Fibroblast of pulmonary artery (primary cell): ENCODE measurements at places on chromosomes 11 and 22.

GRCh38 chr22:37995460-37995859 lies 11.1 kb upstream of the SOX10 start:
- DNase-seq: no peak

GRCh38 chr11:95714843-95715776 lies 74.5 kb downstream of the FAM76B start:
- DNase-seq: no peak

DNA sequence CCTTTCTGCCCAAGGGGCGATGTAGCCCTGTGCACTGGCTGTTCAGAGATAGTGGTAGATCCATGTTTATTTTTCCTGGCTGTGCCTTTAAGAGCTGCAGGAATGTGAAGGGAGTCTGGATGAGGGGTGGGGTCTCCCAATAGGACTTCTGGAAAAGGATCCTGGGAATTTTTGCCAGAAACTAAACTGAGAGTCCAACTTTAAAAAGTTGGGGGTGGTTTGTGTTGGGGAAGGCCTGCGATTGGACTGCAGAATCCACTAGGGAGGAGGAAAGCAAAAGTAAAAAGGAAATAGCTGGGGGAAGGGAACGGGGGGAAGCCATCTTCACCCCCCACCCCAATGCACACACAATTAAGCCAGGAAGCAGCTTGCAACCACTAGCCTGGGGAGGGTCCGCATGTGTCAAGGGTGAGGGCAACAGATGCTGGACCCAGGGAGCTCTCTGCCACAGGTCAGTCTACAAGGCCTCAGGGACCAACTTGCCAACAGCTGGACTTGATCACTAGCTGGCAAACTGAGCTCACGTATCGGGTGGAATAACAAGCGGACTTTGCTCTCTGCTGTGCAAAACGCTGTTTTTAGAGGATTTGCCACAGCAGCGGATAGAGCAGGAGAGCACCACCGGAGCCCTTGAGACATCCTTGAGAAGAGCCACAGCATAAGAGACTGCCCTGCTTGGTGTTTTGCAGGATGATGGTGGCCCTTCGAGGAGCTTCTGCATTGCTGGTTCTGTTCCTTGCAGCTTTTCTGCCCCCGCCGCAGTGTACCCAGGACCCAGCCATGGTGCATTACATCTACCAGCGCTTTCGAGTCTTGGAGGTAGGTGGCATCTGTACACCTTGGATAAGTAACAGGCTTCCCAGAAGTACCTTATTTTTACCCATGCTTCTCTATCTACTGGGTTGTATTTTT lies at the start of gene OLFML1:
Gene OLFML1, plus strand, starts transcription at position 321 of the 912 bp plus-strand sequence. Its CDS starts 370 bp downstream, at position 691.
- DNase-seq: no peak

DNA sequence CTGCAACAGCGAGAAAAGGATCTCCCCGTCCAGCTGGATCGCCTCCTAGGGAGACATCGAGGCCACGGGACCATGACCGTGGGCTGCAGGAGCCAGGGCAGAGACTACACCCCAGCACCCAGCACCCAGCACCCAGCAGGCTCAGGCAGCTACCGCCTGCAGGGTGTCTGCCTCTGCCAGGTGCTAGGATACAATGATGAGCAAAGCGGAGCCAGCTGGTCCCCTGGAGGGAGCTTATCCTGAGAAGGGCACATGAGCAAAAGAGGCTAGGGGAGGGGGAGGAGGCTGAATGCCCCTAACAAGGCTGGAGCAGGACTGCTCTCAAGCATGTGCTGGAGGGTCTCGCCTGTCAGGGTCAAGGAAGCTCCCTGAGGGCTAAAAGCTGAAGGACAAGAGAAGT lies 4.8 kb upstream of the CASTOR1 start:
- no peak for DNase-seq

DNA sequence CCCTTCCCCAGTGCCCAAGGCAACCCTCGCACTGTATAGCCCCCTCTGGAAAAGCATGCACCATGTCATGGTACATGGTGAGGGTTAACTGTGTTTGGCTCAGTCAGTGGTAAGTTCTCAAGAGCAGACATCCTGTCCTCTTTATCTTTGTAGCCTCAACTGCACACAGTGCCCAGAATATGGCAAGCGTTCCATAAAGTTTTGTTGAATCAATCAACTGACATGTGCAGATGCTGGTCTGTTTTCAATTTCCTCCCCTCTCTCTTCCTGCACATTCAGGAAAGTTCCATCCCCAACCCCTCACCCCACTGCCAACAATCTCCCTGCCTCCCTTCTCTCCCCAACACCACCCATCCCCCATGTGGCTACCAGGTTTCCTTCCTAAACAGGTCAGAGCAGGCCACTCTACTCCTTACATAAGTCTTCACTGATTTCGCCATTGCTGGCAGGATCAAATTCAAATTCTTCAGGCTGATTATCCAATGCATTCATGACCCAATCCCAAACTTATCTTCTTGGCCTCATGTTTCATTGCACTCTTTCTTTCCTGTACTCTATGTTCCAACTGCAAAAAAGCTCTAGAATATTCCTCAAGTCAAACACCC lies 15.5 kb upstream of the TMPRSS5 start:
- peak; percentile 66 for DNase-seq

DNA sequence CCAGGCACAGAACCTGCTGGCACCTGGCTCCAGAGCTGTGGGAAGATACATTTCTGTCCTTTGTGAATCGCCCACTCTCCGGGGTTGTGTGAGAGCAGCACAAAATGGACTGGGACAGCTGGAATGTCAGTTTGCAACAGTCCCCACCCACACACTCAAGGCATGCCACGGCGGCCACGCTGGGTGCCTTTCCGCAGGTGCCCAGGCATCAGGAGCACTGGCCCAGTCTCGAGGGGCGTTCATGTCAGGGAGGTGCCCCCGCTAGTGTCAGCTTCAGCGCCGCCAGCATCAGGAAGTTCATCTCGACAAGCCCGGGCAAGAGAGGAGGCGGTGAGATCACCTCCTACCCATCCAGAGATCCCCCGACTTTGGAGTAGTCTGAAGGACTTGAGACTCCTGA lies 2.1 kb downstream of the TP53AIP1 start:
- no peak for DNase-seq

GRCh38 chr22:42320443-42321416 lies 50.3 kb upstream of the TCF20 start:
- no peak for DNase-seq

GRCh38 chr22:48743601-48744282 lies 1083.9 kb downstream of the BRD1 start:
- no peak for DNase-seq

DNA sequence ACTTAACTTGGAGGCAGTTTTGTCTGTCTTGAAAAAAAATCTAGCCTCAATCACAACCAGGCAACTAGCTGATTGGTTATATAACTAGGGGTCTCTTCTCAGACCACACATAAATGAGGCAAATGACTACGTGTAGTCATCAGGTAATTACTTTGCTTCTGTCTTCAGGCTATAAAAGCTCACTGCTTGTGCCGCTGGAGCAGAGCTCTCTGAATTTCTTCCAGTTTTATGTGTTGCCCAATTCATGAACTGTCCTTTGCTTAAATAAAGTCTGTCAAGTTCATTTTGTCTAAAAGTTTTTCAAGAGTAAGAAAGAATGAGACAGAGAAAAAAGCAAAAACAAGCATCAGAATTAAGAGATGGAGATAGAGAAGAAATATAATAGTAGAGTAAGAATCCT lies 93.4 kb downstream of the MUC15 start:
- DNase-seq: no peak

DNA sequence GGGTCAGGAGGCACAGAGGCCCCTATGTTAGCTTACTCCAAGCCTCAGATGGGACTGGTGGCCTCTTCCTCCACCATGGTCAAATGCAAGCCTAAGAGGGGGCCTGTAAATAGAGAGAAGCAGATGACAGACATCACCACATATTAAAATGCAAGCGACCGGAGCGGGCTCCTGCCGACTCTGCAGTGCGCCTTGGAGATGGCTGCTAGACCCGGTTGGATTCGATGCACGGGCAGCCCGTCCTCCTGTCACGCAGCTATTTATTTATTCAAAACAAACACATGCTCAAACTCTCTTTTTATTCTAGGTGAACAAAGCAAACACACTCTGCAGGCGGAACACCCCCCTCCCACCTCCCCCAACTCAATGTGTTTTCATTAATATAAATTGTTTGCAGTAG lies 208.0 kb downstream of the DSCAML1 start:
- DNase-seq: no peak

DNA sequence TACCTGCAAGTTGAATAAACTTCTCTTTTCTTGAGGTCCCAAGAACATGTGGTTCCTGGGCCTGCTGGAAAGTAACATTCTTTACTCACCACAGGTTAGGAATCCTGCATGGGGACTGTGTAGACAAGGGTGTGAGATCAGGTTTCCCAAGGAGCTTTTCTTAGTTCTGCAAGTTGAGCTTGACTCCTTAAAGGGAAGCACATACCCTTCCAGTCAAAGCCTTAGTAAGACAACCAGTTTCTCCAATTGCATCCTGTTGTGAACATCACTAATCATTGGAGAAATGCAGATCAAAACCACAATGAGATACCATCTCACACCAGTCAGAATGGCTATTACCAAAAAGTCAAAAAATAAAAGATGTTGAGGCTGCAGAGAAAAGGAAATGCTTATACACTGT lies 48.3 kb upstream of the PAK1 start:
- no peak for DNase-seq

- no peak for DNase-seq
Measured at GRCh38 chr22:28435140-28435768, 244.4 kb downstream of the TTC28 start.

- DNase-seq: no peak
Measured at GRCh38 chr11:92249156-92249753, 24.6 kb downstream of the FAT3 start.

DNA sequence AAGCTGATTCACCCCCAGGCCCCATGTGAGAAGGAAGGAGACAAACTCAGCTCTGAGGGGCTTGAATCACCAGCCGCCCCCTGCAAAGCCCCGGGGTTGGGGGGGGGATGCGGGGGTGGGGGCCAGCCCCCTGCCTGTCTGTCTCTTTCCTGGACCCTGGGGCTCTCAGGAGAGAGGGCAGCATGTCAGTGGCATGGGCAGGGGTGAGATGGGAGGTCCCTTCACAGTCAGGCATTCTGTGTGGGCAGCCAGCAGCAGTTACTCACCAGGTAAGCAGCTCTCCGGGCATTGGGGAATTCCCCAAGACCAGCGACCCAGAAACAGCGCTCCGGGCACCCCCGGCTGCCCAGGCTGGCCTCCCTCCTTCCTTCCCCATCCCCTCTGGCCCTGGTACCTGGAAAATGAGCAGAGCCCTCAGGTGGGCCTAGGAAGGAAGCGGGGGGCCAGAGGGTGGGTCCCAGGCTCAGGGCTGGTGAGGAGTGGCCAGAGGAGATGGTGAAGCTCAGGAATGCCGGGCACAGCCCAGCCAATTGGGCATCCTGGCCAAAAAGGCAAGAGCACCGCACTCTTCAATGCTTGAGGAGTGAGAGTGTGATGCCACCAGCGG lies 4.2 kb upstream of the LIF start:
- peak; percentile 57 for DNase-seq

DNA sequence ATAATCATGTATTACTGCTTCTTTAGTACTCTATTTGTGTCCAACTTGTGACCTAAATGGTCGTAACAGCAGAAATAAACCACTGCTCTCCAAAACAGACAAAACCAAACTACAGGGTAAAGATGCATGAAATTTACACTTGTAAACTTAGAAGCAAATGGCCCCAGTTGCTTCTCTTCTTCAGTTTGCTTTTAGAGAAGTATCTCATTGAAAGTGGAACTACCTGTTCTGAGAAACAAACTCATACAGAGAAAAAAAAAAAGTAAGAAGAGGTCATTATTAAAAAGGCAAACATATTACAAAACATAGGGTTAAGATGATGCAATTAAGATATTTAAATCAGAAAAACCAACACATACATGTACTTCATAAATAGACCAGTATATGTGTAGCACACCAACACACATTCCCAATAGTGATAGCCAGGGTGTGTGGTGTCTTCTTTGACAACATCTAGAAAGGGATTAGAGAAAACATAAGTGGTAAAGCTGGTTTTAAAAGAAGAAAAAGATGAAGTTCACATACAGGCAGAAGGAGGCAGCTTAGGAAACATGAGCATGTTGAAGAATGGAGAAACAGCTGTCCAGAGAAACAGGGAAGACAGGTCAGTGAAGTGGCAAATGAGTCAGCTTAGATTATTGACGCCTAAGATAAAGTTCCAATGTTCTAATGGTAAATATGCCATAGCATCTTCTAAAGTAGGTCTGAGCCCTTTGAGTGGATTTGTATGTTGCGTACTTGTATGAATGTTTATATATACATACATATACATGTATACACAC lies 844.7 kb upstream of the CCDC90B start:
- DNase-seq: no peak

DNA sequence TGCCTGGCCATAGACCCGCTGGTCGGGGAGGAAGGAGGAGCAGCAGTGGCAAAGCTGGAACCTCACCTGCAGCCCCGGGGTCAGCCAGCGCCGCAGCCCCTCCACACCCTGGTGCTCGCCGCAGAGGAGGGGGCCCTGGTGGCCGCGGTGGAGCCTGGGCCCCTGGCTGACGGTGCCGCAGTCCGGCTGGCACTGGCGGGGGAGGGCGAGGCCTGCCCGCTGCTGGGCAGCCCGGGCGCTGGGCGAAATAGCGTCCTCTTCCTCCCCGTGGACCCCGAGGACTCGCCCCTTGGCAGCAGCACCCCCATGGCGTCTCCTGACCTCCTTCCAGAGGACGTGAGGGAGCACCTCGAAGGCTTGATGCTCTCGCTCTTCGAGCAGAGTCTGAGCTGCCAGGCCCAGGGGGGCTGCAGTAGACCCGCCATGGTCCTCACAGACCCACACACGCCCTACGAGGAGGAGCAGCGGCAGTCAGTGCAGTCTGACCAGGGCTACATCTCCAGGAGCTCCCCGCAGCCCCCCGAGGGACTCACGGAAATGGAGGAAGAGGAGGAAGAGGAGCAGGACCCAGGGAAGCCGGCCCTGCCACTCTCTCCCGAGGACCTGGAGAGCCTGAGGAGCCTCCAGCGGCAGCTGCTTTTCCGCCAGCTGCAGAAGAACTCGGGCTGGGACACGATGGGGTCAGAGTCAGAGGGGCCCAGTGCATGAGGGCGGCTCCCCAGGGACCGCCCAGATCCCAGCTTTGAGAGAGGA lies 11.9 kb downstream of the TMEM121B start:
- DNase-seq: no peak

DNA sequence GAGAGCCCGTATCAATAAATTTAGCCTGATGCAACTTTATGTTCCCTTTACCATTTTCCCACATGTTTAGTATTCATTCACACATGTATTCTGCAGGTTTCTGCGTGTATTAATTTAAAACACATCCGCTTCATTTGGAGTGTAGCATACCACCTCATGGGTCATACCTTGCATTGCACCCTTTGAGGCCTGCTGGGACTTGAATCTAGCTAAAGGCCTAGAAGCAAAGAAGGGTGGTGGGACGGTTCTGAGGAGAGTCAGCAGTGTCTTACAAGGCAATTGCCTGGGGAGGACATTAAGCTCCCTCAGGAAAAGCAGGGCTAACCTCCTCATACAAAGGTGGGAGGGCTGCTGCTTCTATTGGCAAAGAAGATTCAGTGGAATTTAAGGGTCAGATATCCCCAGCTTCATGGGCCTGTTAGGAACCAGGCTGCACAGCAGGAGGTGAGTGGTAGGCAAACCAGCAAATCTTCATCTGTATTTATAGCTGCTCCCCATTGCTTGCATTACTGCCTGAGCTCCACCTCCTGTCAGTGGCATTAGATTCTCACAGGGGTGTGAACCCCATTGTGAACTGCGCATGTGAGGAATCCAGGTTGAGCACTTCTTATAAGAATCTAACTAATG lies 15.9 kb upstream of the SNX19 start:
- no peak for DNase-seq
